ENCODE measurements at places on chromosomes 6 and 20.

DNA sequence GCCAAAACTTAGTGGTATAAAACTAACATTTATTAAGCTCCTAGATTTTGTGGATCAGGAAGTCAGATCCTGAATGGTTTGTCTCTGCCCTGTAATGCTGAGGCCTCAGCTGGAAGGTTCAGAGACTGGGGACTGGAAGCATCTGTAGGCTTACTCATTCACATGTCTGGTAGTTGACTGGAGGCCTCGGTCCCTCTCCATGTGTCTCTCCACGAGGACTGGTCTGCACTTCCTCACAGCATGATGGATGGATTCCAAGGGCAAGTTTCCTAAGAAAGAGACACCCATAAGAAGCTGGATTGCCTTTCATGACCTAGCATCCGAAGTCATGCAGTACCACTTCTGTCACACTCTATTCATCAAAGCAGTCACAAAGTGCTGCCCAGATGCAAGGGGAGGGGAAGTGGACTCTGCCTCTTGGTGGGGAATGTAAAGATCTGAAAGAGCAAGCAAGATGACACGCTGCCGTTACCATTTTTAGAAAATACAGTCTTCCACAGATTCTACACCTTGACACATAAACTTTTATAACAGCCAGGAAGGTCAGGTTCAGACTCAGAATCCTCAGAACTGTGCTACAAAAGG lies 17.2 kb upstream of the MDGA1 start:
- no peak for DNase-seq

- peak; percentile 58 for DNase-seq
Measured at GRCh38 chr20:10671919-10672623, 1.7 kb downstream of the JAG1 start.

DNA sequence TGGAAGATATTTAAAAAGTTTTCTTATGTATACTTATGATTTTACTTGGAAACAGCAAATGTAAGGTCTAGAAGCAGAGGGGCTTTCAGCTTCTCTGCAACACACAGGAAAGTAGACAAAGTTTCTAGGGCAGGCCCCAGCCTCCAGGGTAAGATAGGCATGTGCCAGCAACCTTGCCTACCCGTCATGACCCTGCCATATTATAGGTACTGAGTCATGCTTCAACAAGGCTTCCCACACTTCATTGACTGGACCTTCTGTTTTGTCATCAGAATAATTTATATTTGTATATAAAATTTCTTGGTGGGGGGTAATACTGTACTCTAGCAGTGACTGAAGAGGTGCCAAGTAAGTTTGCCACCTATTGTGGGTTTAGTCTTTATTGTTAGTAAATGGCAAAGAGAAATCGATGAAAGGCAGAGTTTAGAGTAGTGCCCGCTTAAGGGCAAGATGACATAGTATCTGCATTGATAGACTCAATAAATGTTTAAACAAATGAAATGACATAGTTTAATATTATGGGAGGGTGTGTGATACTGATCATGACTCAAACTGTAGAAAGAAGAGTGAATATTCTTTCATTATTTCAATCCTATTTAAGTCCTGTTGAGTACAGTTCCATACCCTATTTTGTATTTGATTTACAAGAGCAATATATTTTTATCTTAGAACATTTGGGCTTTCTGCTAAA lies 95.6 kb downstream of the JARID2 start:
- no peak for DNase-seq

- no peak for DNase-seq
Measured at GRCh38 chr20:24696396-24696795, 227.0 kb downstream of the SYNDIG1 start.
